NCI-H2171 treated with DMSO at 0.1 percent for 48 hours (cell line): ENCODE measurements at places on chromosomes 13 and 19.

DNA sequence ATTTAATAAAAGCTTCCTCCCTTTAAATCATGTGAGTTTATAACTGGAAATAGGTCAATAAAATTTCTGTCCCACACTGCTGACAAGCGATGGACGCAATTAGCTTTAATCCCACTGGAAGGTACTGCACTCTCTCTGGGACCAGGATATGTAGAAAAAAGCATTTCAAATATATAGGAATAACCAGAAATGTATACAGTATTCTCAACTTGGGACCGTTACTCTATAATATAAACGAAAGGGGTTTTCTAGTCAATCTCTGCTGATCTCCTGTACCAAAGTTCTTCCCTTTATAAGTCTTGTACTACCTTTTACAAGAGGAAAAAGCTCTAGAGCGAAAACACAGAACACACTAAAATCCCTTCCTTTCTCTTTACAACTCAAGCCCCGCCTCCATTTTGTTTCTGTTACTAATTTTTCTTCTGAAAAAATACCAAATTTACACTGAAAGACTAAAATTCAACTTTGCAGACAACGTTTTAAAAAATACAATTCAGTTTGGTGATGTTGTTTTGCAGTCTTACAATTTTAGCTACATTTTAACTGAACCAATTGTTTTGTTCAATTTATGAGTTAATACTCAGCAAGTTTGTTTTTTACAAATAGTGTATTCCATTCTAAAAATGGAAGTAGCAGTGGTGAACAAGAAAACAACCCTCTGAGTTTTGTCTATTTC is 1.7 kb upstream of the USPL1 start:
- DNase-seq: peak; percentile 0

GRCh38 chr19:29662604-29663404 is 2.5 kb upstream of the PLEKHF1 start:
- no peak for DNase-seq

DNA sequence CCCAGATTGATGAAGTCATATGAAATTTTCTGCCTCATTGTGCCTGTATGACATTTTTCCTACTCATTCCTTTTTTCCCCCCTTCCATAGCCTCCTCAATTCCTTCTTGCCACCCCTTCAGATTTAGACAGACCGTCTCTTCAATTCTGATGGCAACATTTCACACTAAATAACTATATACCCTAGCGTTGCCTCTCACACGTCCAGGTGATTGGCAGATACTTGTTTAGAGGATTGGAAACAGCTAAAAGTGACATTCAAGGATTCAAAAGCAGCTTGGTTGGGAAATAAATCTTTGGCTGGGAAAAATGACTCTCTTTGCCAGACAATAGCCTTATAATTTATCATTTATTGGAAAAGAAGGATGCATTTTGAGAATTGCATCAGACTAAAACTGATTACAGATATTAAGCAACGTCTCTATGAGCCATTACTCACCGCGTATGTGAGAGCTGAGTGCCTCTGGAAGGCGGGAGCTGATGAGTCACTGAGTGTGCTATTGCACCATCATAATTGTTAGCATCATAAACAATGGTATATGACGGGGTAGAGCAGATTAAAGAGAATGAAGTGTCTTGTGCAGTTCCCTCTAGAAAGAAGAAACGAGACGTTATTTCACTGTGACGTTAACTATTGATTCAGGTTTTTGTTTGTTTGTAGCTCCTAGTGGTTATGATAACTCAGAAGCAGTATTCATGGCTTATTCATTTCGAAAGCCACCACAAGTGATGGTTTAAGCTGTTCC is 61.1 kb upstream of the FAM216B start:
- no peak for DNase-seq

GRCh38 chr19:35000647-35001501 is 751 bp downstream of the GRAMD1A start:
- DNase-seq: peak; percentile 72

DNA sequence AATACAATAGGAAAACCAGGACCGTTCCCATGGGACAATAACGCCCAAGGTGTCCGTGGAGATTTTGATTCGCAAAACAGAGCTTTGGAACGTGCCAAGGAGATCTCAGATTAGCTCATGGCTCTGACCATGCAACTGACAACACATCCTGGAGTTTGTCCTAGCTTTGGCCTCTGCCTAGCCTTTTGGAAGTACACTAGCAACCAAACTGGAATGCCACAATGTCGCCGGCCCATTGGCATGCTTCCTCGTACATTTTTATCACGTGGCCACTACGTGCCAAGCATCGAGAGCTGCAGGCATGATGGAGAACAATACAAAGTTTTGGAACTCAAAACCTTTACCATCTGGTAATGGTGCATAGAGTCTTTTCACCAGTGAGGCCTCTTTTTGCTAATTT is 256.5 kb downstream of the DCLK1 start:
- no peak for DNase-seq

DNA sequence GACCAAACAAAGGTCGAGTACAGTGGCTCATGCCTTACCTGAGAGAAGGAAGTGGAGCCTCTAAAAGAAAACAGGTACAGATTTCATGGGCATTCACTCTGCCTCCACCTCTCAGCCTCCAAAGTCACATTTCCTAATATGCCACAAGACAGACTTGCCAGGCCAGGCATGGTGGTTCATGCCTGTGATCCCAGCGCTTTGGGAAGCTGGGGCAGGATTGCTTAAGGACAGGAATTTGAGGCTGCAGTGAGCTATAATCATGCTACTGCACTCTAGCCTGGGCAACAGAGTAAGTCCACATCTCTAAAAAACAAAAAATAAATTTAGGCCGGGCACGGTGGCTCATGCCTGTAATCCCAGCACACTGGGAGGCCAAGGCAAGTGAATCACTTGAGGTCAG is 10.9 kb upstream of the DNMT1 start:
- no peak for DNase-seq

- peak; percentile 79 for DNase-seq
Observed at GRCh38 chr19:48344892-48345291, 18.8 kb downstream of the TMEM143 start.

GRCh38 chr13:73765651-73766384 is 368.4 kb downstream of the KLF12 start:
- DNase-seq: peak; percentile 91

DNA sequence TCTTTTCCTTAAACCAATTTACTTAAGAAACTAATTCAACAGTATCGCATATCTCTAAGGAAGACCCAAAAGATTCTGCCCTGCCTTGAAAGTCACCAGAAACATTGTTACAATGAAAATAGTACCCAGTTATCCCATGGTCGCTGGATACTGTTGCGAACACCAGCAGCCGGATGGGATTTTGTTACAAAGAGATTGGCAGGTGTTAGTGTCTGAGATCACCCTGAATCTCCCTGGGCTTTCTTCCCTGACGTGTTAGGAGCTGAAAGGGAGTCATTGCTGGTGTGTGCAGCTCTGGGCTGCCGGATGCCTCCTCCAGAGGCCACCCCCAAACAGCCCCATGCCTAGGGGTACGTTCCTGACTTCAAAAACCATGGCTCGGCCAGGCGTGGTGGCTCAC is 38.2 kb downstream of the PTPRS start:
- DNase-seq: peak; percentile 56

- no peak for DNase-seq
Observed at GRCh38 chr13:36456577-36456976, 24.3 kb downstream of the CCNA1 start.

- DNase-seq: no peak
Observed at GRCh38 chr13:47407808-47408207, 511.0 kb upstream of the HTR2A start.

DNA sequence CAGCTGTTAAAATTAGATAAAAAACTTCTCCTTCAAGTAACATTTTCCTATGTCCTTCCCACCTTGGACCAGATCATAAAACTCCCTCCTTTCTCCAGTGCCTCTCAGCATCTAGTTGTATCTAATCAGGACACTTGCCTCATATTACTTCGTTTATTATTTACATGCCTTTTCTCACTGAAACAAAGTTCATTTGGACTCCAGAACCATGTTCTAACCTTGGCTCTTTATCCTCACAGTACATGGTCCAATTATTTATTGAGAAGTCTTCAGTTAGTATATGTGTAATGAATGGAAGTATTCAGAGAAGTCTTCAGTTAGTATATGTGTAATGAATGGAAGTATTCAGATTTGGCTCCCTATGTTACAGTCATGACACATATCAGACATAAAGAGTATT is 342.7 kb downstream of the OXGR1 start:
- no peak for DNase-seq

GRCh38 chr13:85657942-85658341 is 141.3 kb downstream of the SLITRK6 start:
- DNase-seq: no peak

- DNase-seq: no peak
Observed at GRCh38 chr13:113648216-113648610, 9.8 kb downstream of the ATP4B start.

GRCh38 chr13:113589251-113589960 is 4.9 kb downstream of the TFDP1 start:
- no peak for DNase-seq

DNA sequence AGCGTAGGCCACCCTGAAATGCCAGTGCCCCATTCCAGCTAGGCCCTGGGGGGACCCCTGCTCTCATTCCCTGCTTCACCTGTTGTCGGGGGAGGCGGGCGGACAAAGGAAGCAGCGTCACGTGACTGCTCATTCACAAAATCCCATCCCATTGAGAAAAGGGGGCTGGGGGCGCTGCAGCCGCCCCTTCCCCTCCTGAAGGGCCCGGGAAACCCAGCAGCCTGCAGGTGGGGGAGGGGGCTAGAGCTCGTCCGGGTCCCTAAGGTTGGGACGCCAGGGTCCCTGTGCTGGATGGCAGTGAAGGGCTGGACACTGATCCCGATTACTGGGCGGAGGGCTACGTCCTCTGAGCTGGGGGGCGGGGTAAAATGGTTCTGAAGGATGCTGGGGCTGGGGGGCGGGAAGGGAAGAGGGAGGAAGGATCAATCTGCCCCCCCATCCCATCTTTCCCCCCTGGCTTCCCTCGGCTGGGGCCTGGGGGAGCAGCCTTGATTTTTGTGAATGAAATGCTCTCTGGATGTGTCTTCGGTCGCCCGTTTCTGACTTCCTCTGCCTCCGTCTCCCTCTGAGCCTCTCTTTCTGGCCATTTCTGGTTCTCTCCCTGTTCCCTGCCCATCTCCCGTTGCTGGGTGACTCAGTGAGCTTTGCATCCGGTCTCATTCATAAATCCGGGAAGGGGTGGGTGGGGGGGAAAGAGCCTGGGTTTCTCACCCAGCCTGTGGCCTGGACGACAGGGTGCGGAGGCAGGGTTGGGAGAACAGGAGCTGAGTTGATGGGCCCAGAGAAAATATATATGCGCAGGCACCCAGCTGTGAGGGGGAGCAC is 816 bp downstream of the SPRED3 start:
- DNase-seq: no peak

DNA sequence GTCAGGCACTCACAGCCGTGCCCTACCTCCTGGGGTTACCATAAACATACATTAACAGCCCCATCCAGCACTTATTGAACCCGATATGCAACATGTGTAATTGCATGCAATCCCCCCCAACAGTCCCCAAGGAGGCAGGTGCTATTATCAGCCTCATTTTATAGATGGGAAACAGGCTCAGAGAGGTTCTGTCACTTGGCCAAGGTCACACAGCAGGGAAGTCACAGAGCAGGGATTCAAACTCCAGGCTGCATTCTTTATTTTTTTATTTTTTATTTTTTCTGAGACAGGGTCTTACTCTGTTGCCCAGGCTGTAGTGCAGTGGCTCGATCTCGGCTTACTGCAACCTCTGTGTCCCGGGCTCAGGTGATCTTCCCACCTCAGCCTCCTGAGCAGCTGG is 38.4 kb upstream of the TNFAIP8L1 start:
- peak; percentile 64 for DNase-seq
